ENCODE measurements at places on chromosomes 4 and X. TPM values are rescaled to one million over a fixed set of nuclear protein-coding genes. Genes with fewer than 3 reads are reported as not detected.

- H3K27ac ChIP-seq, result no peak overlapping the region
- DNase-seq, result no peak
- H3K4me3 ChIP-seq, result no peak overlapping the region
- H3K4me1 ChIP-seq, result no peaks in the 10 kb centered on the region
- no peaks in the 10 kb centered on the region for H3K36me3 ChIP-seq
Observed at GRCh38 chr4:118395057-118395644, 42.3 kb upstream of the PRSS12 start.

- H3K27me3 ChIP-seq, result no peaks in the 10 kb centered on the region
- DNase-seq, result no peak
- no peak overlapping the region for H3K4me3 ChIP-seq
- no peak overlapping the region for H3K27ac ChIP-seq
- no peaks in the 10 kb centered on the region for H3K36me3 ChIP-seq
Observed at GRCh38 chrX:115649461-115650063, 88.6 kb downstream of the PLS3 start.

DNA sequence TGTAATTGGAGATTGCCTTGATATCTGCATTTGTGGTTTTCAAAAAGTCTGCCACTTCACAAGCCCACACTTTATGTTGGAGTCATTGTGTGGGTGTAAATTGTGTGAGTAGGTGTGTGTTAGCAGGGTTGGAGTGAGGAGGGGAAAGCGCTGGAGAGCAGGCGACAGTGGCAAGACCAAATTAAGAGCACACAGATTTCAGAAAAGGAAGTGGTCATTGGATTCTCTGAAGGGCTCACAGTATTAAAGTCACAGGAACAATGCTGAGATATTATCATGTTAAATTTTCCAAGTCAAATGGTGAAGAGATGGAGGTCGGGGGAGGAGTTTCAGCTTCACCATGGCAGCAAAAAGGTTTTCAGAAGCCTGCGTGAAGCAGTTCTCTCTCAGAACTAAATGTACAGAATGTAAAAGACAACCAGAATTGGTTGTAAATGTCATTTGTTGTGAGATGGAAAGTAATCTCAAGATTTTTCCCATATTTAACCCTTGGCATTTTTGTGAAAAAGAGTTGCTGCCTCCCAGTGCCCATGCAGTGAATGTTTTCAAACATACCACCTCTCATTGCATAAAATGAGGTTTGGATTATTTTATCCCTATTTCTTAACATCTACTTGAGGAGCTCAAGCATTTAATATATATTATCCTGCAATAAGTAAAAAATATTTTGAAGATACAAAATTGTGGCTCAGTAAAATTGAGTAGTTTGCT is 265.9 kb downstream of the ZNF674 start:
- H3K4me1 ChIP-seq, result no peaks in the 10 kb centered on the region
- H3K36me3 ChIP-seq, result no peaks in the 10 kb centered on the region
- DNase-seq, result no peak

- DNase-seq, result no peak
- no peaks in the 10 kb centered on the region for H3K4me1 ChIP-seq
- no peak overlapping the region for H3K27ac ChIP-seq
- no peaks in the 10 kb centered on the region for H3K36me3 ChIP-seq
- H3K27me3 ChIP-seq, result no peaks in the 10 kb centered on the region
- H3K4me3 ChIP-seq, result no peak overlapping the region
Observed at GRCh38 chr4:52560844-52561280, 98.2 kb downstream of the USP46 start.

GRCh38 chr4:129223945-129224344 is 128.0 kb downstream of the C4orf33 start:
- H3K4me1 ChIP-seq, result no peaks in the 10 kb centered on the region
- H3K27me3 ChIP-seq, result no peaks in the 10 kb centered on the region
- no peak for DNase-seq
- no peaks in the 10 kb centered on the region for H3K36me3 ChIP-seq

The HSD17B13 gene
- 0.41 TPM for total RNA-seq

- H3K27me3 ChIP-seq, result no peaks in the 10 kb centered on the region
- H3K4me3 ChIP-seq, result no peak overlapping the region
- H3K36me3 ChIP-seq, result no peaks in the 10 kb centered on the region
- no peak overlapping the region for H3K27ac ChIP-seq
- H3K4me1 ChIP-seq, result peaks cover 3% of the 10 kb centered on the region
Observed at GRCh38 chr4:87716371-87717265, 66.5 kb downstream of the DMP1 start.

The DMRTC1B gene
- 0.47 TPM for total RNA-seq

The AFF2 gene
- 10.2 TPM for total RNA-seq

DNA sequence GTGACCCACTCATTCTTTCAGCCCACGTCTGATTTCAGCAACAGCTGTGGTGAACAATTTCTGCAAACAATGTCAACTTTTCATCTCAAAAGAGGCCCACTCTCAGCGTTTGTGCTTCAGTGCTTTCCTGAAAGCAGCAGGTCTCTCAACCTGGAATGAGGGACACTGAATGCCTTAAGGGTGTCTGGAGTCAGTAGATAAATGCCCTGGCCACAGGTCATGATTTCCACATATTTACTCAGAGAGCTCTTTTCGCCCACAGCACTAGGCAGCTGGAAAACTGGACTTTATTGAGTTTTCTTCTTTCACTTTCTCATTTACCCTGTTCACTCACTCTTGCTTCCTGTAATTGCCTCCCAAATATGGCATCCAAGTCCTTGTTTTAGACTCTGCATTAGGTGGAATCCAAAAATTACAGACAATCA is 52.8 kb downstream of the NPFFR2 start:
- no peaks in the 10 kb centered on the region for H3K36me3 ChIP-seq
- H3K4me1 ChIP-seq, result no peaks in the 10 kb centered on the region
- H3K27ac ChIP-seq, result no peak overlapping the region
- no peak overlapping the region for H3K4me3 ChIP-seq

The NALF2 gene
- total RNA-seq, result 0.20 TPM

DNA sequence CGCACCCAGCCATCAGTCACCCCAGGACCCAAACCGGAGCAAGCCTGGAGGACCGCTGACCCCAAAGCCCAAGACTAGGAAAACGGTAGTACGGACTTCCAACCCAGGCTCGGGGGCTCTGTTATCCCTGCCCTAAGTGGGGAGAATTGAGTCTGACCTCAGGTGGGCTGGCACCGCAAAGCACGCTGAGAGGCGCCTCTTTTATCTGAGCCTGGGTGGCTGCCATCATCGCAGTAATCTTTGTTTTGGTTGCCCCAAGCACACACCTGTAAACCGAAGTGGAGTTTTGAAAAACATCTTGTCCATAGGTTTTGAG is 894 bp upstream of the SH3RF1 start:
- peaks cover 51% of the 10 kb centered on the region for H3K4me1 ChIP-seq
- H3K4me3 ChIP-seq, result peak overlapping the region; percentile 98
- peak overlapping the region; percentile 92 for H3K27ac ChIP-seq
- H3K36me3 ChIP-seq, result no peaks in the 10 kb centered on the region
- DNase-seq, result no peak

DNA sequence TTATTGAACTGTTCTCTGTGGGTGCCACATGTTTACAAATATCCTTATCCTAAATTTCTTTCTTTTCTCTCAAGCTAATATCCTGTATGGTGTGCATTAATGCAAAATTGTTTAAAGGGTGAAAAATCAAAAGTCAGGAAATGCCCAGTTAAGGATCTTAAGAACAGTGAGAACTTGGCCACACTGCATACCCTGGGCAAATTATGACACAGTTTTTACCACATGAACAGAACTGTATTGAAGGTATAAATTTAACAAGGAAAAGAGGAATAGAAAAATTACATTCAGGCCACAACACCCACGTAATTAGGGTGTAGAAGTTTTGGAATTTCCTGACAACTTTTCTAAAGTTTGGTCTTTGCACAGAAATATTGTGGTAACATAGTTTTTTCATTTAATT is 94.4 kb upstream of the HCCS start:
- no peaks in the 10 kb centered on the region for H3K36me3 ChIP-seq
- H3K27me3 ChIP-seq, result no peaks in the 10 kb centered on the region
- no peak overlapping the region for H3K4me3 ChIP-seq
- DNase-seq, result no peak

GRCh38 chrX:113287761-113288160 is 447.1 kb upstream of the AMOT start:
- no peaks in the 10 kb centered on the region for H3K36me3 ChIP-seq
- H3K4me1 ChIP-seq, result no peaks in the 10 kb centered on the region
- H3K4me3 ChIP-seq, result no peak overlapping the region
- H3K27me3 ChIP-seq, result no peaks in the 10 kb centered on the region
- no peak overlapping the region for H3K27ac ChIP-seq

DNA sequence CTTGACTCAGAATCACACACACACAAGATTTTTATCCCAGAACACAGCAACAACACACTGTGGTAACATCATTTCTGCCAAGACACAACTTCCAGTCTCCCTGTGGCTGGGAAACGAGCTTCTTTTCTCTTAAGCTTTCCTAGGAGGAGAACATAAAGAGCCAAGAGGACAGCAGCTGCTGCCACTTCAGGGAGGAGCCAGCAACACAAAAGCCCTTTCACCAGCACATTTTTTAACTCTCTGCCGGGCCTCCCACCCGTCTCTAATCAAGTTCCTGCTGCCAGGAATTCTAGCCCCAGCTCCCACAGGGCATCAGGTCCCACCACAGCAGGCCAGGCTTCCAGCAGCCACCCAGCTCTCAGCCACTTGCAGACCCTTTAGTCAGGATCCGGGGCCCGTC is 22.4 kb downstream of the FAT1 start:
- H3K36me3 ChIP-seq, result no peaks in the 10 kb centered on the region
- peak overlapping the region; percentile 39 for H3K27ac ChIP-seq
- no peaks in the 10 kb centered on the region for H3K27me3 ChIP-seq
- H3K4me3 ChIP-seq, result no peak overlapping the region

All from left lung (tissue), 14 donors.